ENCODE measurements at places on chromosomes 11 and 22.

DNA sequence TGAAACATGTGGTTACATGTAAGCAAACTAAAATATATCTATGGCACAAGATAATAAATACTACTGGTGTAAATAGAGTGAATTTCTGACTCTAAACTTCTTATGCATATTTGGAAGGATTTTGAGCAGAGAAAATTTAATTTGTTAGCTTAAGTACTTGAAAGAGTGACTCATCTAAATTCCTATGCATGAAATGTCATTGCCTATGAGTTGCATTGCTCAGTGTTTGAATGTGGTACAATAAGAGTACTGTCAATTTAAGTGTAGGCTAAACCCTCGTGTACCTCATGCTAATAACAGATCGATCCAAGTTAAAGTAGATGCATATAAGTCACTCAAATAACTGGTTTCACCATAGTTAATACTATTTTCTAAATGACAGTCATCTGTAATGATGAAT is 5.3 kb upstream of the CARD18 start:
- DNase-seq, result no peak

DNA sequence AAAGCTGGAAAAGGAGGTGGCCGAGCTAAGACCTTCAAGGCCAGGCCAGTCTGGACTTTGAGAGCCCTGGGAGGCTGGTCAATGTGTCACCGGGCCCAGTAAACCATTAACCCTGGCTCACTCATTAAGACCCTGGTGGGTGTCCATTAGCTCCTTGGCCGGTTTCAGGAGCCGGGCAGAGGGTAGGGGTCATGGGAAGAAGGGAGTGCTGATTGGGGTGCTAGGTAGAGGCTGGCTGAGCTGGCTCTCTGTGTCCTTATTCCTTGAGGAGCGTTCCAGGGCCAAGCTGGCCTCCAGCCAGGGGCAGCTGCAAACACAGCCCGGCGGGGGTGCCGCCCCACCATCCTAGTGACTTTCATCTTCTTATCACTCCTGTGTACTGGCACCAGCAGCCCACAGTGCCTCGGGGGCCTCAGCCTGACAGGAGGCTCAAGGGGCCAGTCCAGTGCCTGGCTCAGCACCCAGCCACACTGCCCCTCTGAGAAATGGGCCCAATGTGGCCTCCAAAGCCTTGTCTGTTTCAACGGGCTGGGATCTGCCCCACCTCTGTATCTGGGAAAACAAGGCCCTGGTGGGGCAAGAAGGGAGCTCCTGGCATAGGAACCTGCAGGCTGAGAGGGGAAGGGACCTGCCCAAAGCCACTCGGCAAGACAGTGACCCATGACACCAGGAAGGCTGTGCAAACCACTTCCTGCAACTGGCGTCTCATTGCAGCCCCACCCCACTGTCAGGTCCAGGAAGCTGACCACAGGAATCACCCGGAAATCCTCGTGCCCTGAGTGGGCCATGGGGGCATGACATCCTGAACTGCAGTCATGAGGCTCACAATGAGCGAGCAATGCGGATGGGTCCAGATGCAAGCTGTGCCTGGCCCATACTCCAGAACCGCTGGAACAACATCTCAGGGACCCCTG is 15.1 kb upstream of the RGL4 start:
- peak; percentile 91 for DNase-seq

DNA sequence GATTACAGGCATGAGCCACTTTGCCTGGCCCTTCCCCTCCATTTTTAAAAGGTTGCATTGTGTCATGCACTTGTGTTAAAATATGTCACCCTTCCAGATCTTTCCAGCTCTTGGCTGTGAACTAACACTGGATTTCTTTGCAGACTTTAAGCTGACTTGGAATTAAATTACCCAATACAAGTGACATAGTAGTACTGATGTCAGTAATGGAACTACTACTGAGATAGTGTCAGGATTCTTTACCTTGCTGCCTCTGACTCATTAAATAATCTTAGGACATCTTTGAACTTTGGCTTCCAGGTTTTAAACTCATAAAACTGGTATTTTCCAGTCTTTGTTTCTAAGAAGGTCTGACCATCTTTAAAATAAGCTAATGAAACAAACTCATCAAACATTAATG is 51.8 kb upstream of the OR4B1 start:
- DNase-seq, result no peak

- DNase-seq, result peak; percentile 84
Observed at GRCh38 chr11:65424205-65425104, 1.9 kb downstream of the NEAT1 start.

DNA sequence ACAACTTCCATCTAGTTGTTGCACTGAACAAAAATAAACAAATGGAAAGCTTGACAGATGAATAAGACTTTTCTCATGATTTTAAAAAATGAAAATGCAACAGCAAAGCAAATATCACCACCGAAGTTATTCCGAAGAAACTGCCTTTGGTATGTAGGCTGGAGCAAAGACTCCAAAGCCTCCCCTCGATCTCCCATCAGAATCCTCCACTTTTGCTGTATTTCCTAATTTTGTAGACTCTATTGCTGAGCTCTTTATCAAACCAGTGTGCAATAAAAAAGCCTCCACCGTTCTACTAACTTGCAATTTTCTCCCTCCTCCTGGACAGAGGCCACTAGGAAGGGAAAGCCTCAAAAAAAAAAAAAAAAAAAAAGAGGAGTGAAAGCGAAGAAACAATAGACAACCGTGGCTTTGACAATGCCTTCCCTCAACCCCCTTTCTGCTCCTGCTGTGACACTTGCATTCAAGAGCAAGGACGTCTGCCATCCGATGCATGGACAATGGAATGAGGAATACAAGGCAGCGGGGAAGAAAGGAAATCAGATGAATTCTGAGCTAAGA is 190.9 kb upstream of the BLID start:
- DNase-seq, result no peak

- no peak for DNase-seq
Observed at GRCh38 chr11:101848262-101848661, 66.5 kb upstream of the CEP126 start.

DNA sequence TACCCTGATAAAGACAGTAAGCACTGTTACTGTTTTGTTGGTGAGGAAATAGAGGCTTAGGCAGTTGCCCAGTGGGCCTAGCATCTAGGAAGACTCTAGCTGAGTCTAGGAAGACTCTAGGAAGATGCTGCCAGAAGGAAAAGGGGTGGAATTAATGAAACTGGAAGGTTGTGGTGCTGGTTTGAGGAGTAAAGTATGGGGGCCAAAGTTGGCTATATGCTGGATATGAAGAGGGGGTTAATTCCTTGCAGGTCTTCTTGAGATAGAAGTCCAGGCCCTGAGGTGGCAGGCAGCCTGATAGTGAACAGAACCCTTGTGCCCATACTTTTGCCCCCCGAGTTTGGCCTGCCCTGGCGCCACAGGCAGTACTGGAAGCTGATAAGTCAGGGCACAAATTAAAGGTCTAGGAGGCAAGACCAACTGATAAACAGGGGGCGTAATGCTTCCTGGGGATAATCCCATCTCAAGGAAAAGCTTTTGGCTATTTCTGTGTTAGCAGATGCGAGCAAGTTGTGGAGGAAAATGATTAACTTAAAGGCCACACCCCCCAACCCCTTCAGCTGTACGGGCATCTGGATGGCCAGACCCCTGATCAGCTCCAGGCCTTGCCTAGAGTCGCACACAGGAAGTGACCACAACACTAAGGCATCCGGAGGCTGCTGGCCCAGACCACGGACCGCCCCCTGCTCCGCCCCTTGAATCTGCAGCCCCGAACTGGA is 3.1 kb downstream of the ILK start:
- no peak for DNase-seq

GRCh38 chr11:63855975-63856374 is 17.1 kb downstream of the MARK2 start:
- no peak for DNase-seq
